ENCODE measurements at places on chromosomes 16 and 17.

DNA sequence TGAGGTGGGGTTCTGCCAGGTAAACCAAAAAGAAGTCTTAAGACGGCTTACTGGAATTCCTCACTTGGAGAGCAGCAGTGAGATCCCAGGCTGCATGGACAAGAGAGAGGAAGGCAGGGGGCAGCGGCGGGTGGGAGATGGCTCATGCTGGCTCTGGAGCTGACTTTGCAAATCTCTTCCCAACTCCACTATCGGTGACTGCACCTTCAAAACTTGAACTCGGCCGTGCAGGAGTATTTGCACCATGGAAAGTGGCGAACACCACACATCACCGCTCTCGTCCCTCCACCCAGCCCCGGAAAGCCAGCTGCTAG is 16.7 kb downstream of the CA5A start:
- DNase-seq: no peak

- DNase-seq: no peak
Observed at GRCh38 chr16:89983536-89983935, 35.0 kb downstream of the DEF8 start.

DNA sequence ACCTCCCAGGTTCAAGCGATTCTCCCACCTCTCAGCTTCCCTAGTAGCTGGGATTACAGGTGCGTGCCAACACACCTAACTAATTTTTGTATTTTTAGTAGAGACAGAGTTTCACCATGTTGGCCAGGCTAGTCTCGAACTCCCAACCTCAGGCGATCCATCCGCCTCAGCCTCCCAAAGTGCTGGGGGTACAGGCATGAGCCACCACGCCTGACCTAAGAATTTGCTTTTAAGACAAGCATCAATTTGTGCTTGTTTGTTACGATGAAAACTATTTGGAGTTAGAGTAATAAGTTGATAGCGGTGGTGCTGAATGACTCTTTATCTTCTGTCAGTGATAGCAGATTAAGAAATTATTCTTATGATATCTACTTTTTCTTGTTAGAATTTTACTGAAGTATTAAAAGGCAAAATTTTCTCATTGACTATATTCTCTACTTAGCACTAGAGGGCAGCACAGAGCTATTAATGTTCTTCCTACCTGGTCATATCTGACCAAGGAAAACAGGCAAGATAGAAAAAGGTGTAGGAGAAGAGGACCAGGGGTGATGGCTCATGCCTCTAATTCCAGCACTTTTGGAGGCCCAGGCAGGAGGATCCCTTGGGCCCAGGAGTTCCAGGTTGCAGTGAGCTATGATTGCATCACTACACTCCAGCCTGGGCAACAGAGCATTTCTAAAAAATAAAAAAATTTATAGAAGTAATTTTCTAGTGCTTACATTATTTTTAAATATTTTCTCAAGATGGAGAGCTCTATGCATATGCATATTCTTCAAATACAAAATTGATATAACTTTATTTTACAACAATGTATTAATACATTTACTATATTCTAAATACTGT is 24.5 kb downstream of the STXBP4 start:
- no peak for DNase-seq

- DNase-seq: no peak
Observed at GRCh38 chr17:71458322-71458721, 662.5 kb upstream of the SOX9 start.

DNA sequence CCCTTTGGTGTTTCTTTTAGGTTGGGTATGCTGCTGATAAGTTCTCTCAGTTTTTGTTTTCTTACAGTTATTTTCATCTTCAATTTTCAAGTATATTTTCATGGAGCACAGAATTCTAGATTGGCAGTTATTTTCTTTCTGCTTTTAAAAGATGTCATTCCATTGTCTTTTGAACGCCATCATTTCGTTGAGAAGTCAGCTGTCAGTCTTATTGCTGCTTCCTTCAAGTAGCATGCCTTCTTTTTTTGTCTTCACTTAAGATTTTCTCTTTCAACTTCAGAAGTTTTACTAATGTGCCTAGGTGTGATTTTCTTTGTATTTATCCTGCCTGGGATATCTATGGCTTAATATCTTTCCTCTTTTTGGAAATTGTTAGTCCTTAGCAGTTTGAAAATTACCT is 262.2 kb upstream of the PMFBP1 start:
- DNase-seq: no peak

DNA sequence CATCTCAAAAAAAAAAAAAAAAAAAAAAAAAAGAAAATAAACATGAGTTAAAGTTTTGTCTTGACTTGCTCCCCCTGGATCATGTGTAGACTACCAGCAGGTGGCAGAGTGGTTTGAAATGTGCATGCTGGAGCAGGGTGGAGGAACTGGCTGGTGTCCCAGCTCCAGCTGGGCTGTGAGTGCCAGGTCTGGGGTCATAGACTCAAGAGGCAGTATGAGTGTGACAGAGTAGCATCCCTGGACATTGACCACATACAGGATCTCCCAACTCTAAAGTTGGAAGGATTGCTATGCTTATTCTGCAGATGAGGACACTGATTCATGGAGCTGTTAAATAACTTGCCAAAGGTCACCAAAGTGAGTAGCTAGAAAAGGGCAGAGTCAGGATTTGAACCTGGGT is 198.0 kb upstream of the MPHOSPH6 start:
- DNase-seq: no peak

- DNase-seq: no peak
Observed at GRCh38 chr16:89044418-89045180, 49.1 kb upstream of the ACSF3 start.

GRCh38 chr17:34858591-34859565 is 102.4 kb downstream of the CCT6B start:
- DNase-seq: no peak

- no peak for DNase-seq
Observed at GRCh38 chr17:78676412-78677302, 99.5 kb upstream of the DNAH17 start.

GRCh38 chr17:4499431-4500190 is 930 bp downstream of the SPNS2 start:
- DNase-seq: no peak

GRCh38 chr17:38794221-38794620 is 5.1 kb downstream of the PIP4K2B start:
- DNase-seq: no peak

- DNase-seq: no peak
Observed at GRCh38 chr16:83792391-83792790, 15.4 kb upstream of the HSBP1 start.

DNA sequence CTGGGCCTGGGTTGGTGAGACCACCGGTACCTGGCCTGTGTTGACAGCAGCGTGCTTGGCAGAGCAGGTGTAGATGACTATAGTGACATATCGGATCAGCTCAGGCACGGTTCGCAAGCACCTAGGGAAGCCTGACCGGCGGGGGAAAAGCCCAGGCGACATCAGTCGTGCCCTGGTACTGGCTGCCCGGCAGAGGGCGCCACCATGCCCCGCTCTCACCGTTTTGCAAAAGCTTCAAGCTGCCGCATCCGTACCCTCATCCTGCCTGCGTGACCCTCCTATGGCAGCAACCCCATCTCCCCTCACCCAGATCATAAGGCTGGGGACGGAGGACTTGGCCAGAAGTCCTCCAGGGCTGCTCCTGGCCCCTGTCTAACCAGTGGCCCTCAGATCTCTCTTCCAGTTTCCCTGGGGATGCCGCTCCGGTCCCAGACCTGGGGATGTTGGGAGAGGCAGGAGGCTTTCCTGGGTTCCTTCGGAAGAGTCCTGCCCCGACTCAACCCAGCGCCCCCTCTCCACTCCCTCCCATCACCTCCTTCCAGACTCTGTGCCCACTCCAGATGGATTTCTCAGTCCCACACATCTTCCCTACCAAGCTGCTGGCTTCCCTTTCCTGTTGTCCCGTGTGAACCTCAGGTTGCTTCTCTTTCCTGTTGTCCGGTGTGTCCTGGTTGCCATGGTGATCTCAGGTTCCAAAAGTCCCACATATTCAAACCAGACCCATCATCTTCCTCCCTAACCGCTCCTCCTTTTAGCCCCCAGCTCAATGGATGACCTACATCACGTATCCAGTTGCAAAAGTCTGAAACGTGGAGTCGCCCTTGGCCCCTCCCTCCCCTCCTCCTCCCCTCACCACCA is 13.7 kb downstream of the ALOX12B start:
- peak; percentile 50 for DNase-seq

GRCh38 chr17:50198026-50198669 is 3.3 kb downstream of the COL1A1 start:
- no peak for DNase-seq

- DNase-seq: no peak
Observed at GRCh38 chr16:16833165-16833564, 454.2 kb downstream of the NPIPA7 start.

GRCh38 chr17:41334385-41335305 is 16.0 kb downstream of the KRT33A start:
- no peak for DNase-seq

- no peak for DNase-seq
Observed at GRCh38 chr17:8155996-8156245, 3.7 kb upstream of the PER1 start.

DNA sequence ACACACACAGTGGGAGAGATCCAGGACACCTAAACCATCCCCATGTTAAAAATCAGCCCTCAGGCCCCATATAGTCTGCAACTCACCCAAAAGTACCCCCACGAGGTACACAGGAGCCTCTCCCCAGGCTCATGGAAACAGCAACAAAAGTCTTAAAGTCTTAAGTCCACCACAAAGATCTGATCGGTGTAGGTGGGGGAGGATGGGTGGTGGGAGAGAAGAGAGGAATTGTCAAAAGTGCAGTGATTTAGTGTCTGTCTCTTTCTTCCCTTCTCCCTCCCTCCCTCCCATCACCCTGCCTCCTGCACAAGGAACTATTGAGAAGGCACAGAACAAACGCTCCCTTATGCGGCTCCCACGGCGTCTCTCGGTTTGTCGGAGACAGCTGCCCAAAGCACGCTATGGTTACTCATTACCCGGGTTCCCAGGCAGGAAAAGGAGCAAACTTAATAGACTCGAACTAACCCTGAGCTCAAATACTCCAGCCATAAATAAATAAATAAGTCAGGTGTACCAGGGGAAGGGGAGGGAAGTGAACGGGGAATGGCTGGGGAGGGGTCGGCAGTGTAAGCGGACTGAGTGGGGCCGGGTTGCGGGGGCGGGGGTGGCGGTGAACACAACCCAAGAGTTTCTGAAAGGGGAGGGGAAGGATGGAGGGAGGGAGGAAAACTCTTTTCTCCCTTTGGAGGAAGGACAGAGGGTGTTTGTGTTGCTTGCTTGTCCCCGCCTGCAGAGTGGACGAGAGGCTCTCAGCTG is 477.4 kb downstream of the SLC39A11 start:
- no peak for DNase-seq

- DNase-seq: no peak
Observed at GRCh38 chr17:11302401-11303186, 61.6 kb downstream of the SHISA6 start.

DNA sequence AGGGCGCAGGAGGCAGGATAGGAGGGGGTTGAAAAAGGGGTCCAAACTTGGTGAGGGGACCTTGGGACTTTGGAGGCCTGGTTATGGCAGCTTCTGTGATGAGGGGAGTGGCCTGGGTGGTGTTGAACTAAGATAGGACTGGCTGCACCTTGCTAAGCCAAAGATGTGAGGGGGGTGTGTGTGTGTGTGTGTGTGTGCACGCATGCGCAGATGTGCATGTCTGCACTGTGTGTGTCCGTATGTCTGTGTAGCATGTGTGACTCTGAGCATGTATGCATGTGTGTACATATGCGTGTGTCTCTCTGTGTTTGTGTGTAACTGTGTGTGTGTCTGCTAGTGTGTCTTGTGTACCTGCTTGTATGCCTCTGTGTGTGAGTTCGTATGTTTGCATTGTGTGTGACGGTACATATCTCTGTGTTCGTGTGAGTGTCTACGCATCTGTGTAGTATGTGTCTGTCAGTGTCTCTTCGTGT is 4.1 kb downstream of the SLC16A5 start:
- DNase-seq: no peak

DNA sequence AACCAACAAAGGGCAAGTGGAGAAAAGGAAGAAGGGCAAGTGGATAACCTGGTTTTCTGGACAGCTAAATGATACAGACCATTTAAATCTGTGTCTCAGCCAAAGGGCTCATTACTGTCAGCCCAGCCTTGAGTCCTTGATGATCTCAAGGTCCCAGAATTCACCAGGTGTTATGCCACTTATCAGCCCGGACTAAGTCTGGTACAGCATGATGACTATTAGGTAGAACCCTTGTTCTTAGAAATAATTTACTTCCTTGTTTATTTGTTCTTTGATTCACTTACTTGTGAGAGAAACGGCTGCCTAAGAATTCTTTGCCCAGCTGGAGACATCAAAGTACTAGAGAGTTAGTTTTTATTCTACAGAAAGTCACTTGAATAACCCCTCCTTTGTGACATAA is 3.5 kb downstream of the PDILT start:
- DNase-seq: no peak

- no peak for DNase-seq
Observed at GRCh38 chr17:44837196-44837595, 7.1 kb upstream of the GJC1 start.

DNA sequence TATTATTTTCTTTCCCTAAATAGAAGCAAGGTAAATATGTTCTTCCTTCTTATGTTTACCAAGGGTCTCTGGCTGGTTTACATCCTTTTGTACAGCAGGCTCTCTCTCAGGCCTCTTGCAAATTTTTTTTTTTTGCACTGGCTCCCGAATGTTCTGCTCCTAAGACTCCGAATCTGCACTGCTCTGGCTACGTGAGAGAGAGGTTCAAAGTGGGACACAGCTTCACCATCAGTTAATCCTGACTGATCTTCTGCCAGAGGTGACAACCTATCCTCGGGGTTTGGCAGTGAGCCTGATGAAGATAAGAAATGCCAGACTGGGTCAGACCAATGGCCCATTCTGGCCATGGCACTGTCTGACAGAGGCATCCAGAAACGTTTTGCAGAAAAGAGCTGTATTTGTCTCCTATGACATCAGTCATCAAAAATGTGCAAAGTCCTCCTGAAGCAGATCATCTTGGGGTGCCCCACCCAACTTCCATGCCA is 136.9 kb downstream of the GRIN2A start:
- no peak for DNase-seq

DNA sequence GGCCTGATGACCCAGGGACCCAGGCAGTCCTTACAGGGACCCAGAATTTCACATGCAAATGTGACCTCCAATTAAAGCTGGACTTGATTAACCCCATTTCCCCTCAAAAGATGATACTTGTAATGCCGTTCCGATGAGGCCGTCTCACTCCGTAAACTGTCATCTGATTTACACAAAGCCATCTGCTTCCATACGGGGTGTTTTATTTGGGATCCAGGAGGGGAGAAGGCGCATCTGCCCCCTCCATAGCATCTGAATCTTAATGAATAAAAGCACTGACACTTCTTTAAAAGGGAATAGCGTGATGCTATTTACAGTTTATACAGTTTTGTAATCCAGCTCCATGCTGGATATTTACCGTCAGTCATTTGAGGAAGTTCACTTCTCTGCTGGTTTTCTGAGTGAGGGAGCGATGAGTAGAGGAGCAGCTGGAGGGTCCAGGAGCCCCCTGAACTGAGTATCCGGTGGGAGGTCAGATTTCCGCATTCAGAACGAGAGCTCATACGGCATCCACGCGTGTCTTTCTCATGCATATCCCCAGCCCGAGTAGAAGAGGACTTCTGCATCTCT is 452.7 kb downstream of the WWOX start:
- DNase-seq: no peak

- no peak for DNase-seq
Observed at GRCh38 chr17:29050176-29050575, 7.2 kb downstream of the PIPOX start.

GRCh38 chr17:61447358-61447757 is 4.9 kb upstream of the TBX4 start:
- no peak for DNase-seq

GRCh38 chr17:59437791-59438281 is 106.4 kb downstream of the YPEL2 start:
- DNase-seq: no peak
